NCI-H2029 treated with DMSO at 0.1 percent for 48 hours (cell line): ENCODE measurements at places on chromosomes 3 and 15.
A peak's percentile ranks its signal among the peaks of the same experiment; 100 is the strongest.

DNA sequence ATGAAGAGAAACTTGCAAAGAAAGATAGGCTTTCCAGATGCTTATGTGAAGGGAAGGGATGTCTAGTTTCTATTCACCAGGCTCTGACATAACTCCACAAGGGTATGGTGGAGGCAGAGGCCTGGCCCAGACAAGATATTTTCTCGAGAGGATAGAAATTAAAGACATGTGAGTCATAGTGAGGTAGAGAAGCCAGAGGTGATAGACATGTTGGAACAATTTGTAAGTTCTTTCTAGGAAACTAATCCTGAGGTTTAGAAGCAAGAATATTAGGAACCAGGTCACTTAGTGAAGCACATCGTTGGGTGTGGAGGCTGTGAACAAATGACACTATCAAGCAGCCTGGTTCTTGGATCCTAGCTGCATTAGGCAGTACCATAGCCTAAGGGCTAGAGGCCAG is 176.9 kb downstream of the BBX start:
- no peak for DNase-seq

DNA sequence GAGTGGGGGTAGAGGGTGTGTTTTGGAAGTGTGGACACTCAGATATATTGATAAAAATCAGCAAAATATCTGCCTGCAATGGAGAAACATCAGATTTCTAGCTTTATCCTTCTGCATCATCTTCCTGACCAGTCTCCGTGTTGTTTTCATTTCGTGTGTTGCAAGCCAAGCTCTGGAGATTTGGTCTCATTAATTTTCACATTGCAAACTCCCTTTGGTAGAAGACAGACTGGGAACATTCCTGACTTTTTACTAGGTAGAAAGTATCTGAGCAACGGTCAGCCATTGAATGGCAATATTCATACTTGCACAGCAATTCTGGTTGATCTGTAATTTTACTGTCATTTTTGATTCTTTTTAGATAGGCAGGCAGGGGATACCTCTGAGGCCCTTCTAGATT is 30.4 kb downstream of the FSTL1 start:
- no peak for DNase-seq

DNA sequence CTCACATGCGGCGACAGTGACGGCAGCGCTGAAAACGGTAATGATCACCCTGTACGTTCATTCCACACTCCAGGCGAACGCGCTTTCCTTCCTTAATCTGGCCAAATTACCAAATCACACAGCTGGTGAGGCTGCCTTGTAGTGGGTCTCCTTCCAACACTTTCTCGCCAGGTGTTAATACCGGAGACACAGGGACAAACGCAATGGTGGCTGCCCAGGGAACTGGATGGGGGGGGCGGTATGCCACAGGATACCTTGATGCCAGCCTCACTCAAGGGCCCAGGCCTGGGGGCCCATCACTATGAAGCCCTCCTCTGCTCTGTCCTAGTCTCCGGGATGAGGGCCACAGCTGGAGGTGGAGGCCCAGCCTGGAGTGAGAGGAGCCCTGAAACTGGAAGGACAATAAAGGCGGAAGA is 1.4 kb upstream of the CAMK2N2 start:
- DNase-seq = peak; percentile 9

- no peak for DNase-seq
These were observed 2.2 kb upstream of the BNIP2 start for GRCh38 chr15:59691194-59691805.

DNA sequence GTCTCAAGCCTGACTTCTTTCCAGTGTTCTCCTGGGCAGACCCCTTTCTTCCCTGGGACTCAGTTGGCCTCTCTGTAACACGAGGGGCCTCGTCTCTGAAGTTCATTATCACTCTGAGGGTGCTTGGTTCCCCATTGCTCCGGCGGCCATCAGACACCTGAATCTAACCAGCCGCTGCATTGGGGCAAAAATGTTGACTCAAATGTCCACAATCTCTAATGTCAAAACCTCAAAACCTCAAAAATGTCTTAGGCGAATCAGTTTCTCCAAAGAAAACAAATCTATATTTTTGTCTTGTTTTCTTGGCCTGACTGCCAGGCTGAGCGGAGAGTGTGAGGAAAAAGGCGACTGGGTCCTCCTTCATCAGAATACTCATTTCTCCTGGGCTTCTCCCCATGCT is 220.7 kb downstream of the VPS13C start:
- DNase-seq = no peak

DNA sequence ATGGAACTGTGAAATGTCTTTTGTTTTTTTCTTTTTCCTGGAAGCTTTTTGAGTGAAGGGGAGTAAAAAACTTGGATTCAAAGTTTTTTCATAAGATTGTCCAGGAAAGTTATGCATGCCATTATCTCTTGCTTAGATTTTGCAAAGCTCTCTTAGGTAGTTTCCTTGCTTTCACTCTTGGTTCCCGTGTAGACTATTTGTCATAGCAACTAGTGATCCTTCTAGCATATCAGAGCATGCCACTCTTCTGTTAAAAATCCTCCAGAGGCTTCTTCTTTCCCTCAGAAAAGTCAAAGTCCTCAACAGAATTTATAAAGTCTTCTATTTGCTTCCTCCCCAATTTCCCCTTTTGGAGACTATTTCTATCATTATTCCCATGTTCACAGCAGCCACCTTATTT is 21.1 kb downstream of the GTF2E1 start:
- no peak for DNase-seq
